CD4-positive, alpha-beta memory T cell (primary cell): ENCODE measurements at places on chromosomes 5 and 9.

GRCh38 chr5:7410936-7411511 lies 15.1 kb downstream of the ADCY2 start:
- DNase-seq, result no peak

GRCh38 chr9:3521966-3522365 lies 3.8 kb downstream of the RFX3 start:
- DNase-seq, result no peak

DNA sequence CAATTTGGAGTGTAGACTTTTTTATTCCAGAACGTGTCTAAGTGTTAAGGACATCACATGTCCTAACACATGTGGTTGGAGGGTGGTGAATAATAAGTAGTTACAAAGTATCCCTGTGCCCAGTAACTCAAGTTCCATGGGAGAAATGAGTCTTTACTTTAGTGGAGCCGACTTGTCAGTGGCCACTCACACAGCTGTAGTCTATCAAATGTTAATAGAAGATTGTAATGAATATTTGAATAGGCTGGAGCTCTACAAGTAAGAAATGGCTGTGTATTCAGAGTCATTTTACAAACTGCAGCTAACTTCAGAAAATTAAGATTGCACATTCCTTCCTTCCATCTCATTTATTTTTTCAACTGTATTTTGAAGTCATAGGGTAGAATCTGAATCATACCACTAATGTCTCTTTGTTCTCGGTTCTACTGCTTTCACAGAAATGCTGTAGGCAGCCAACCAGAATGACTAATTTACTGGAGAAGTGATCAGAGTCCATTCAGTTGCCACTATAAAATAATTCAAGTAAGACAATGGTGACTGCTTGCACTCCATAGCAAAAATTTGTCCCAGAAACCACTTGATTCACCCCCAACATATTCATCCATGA lies 394.8 kb downstream of the NR2F1-AS1 start:
- DNase-seq, result no peak

DNA sequence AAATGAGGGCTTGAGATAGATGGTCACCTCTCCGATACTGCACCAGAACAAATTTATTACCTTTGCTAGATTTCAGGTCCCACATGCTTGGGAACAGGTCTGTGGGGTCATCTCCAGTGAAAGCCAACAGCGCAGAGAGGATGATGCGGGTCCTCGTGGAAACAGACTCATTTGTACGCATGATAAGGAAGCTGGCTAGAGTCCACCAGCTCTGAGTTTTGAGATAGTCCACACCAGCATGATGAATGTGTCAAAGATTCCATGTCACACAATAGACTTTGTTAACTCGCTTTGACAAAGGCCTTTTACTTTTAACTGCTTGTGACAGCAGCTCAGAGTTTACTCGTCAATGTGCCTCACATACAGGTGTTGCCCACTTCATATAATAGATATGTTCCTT lies 105.4 kb upstream of the TBCA start:
- DNase-seq, result no peak

- no peak for DNase-seq
Measured at GRCh38 chr5:98524773-98525172, 248.7 kb upstream of the RGMB start.

DNA sequence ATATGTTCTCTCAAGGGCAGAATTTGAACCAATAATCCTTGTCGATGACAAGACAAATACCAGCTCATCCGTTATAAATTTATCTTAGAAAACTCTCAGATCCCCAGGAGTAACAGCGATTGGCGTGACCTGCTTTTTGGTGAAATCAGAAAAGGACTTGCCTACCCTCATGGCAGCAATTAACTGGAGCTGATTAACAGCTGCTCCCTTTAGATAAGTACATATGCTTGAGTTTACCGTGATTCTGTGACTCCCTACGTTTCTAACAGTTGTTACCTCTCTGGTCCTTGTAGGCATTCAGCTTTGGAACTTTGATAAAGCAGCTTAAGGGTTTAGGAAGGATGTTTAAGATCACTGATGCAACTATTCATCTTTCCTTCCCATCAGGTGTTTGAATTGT lies 2.6 kb downstream of the INVS start:
- DNase-seq, result no peak

DNA sequence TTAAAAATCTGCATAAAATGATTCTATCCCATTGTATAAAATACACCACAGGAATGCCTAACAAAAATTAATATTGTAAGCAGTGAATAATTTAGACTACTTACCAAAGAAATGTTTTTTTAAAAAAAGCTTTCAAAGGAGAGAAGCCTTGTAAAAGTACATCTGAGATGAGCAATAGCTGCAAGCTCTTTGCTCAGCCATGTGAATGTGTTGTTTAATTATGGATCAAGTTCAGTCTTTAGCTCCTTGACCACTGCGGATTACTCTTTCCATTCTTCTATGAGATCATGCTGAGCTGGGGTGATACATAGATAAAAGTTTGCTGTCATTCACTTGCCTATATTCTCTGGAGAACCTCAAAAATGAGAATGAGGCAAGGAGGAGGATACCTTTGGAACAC lies 782.4 kb upstream of the ZNF608 start:
- no peak for DNase-seq

DNA sequence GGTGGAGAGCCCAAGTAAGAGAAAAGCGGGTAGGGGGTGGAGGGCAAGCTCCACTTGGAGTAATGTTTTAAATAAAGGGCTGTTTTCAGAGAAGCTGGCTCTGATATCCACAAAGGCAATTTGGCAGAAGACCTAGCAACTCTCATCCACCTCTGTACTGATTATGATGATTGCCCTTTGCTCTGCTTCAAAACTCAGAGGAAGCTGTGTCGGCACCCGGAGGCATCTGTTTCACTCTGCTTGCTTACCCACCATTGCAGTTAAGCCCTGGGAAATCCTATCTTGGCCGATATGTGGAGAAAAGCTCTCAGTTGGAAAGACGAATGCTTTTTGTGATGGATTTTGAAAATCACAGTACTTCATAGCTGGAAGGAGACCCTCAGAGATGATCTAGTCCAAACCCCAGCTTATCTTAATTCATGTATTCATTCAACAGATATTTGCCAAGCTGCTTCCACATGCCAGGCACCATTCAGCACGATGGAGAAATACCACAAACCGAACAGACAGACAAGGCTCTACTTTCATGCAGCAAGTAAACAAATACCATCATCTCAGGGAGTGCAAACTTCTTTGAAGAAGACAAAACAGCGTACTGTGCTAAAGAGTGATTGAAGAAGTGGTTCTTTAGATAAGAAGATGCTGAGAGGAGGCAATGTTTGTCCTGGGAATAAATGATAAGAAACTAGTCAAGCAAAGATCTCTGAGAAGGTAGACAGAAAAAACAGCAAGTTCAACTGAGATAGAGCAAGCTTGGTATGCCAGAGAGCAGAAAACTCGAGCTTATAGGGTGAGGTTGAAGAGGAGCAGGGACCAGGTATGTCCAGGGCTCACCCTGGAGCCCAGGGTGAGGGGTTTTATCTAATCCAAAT lies 140.4 kb upstream of the SPDL1 start:
- DNase-seq, result no peak

GRCh38 chr5:131979816-131980215 lies 31.6 kb downstream of the ACSL6 start:
- no peak for DNase-seq

- DNase-seq, result no peak
Measured at GRCh38 chr5:130043834-130044233, 139.6 kb downstream of the CHSY3 start.

GRCh38 chr5:9151684-9152427 lies 394.0 kb downstream of the SEMA5A start:
- no peak for DNase-seq

DNA sequence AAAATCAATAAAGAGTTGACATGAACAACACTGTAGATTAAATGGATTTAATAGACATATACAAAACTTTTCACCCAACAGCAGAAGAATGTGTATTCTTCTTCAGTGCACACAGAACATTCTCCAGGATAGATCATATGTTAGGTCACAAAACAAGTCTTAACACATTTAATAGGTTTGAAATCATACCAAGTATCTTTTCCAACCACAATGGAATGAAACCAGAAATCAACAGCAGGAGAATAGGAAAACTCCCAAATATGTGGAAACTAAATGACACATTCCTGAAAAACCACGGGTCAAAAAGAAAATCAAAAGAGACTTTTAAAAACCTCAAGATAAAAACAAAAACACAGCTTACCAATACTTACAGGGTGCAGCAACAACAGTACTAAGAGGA lies 790.1 kb upstream of the ZNF608 start:
- no peak for DNase-seq

- DNase-seq, result no peak
Measured at GRCh38 chr9:134619448-134619982, 22.1 kb upstream of the COL5A1 start.

- DNase-seq, result peak; percentile 60
Measured at GRCh38 chr9:107489687-107490605, at the start of gene KLF4. Gene KLF4 (minus strand): TSS chr9:107489769. CDS start chr9:107489172, 597 bp downstream.

GRCh38 chr5:89301321-89302025 lies 418.5 kb upstream of the MEF2C start:
- no peak for DNase-seq

DNA sequence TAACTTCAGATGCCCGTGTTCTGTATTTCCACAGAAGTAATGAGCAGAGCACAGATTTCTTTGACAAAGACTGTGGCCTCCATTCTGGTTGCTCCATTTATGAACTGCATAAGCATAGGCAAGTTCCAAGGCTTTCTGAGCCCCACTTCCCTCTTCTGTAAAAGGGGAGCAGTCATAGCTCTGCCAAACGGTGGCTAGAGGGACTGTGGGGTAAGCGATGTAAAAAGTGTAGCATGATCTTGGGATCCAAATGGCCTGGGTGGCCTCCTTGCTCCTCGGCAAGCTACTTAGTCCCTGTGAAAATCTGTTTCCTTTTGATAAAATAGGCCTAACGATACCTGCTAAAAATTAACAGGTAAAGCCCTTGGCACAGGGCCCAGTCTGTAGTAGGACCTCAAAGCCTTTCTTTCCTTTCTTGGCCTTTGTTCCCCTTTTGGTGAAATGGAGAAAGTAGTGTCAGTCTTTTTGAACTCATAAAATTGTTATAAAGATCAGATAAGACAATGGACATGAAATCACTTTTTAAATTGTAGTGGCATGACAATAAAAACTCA lies 646.6 kb downstream of the ACTL7B start:
- no peak for DNase-seq

- no peak for DNase-seq
Measured at GRCh38 chr5:162128117-162128516, 60.5 kb downstream of the GABRG2 start.

- no peak for DNase-seq
Measured at GRCh38 chr5:180027459-180028089, 44.0 kb downstream of the RNF130 start.

DNA sequence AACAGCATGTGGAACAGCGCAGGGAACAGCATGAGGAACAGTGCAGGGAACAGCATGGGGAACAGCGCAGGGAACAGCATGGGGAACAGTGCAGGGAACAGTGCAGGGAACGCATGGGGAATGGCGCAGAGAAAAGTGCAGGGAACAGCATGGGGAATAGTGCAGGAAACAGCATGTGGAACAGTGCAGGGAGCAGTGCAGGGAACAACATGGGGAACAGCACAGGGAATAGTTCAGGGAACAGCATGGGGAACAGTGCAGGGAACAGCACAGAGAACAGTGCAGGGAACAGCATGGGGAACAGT lies 2.0 kb downstream of the LCN8 start:
- no peak for DNase-seq

GRCh38 chr5:43038496-43038989 lies 1.6 kb downstream of the ANXA2R start:
- DNase-seq, result peak; percentile 30

DNA sequence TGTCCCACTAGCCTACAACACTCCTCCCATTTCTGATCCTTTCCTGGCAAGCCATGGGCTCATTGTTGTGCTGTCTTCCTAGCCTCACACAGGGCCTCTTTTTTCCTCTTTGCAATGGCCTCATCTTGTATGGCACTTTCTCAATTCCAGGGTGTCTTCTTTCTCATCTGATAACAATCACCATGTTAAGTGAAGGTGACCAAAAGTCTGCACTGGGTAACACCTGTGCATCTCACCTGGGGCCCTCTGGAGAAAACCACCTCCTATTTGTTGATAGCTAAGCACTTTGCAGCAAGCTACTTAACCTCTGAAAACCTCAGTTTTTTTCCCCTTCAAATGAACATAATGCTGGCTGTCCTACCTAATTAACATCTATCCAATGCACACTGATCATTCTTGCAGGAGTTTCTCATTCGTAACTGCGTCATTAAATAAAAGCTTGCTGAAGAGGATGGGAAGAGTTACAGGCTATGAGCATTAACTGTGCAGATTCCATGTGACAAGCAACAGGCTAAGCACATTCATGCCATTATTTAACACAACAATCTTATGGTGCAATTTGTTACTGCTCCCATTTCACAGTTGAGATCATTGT lies 60.1 kb upstream of the STK32A start:
- DNase-seq, result no peak

DNA sequence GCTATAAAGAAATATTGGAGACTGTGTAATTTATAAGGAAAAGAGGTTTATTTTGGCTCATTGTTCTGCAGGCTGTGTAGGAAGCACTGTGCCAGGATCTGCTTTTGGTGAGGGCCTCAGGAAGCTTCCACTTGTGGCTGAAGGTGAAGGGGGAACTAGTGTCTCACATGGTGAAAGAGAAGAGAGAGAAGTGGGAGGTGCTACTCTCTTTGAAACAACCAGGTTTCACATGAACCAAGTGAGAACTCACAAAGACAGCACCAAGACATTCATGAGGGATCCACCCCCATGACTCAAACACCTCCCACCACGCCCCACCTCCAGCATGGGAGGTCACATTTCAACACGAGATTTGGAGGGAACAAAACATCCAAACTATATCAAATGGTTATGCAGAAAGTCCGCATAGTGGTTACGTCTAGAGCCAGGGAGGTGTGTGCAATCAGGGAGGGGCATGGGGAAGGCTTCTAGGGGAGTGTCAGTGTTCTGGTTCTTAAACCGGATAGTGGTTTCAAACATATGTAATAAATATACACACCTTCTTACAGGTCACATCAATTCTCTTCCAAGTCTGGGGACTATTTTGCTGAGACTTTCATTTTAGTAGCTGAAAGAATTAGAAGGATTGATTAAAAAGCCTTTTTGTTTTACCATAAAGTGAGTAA lies 113.0 kb downstream of the TRIO start:
- no peak for DNase-seq

DNA sequence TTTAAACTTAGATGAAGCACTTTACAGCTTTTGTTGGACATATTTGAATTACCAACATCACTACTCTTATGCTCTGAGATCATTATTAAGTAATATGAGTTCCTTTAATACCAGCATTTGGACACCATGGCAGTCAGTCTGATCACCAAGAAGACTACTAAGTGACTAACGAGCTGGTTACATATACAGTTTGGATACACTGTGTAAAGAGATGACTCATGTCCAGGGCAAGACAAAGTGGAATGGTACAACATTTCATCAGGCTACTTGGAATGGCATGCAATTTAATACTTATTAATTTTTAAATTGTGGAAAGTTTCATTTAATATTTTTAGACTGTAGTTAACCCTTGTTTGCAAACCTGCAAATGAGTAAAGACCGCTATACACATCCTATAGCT lies 237.4 kb upstream of the PRDM9 start:
- DNase-seq, result no peak

- no peak for DNase-seq
Measured at GRCh38 chr9:70324963-70325362, 66.2 kb downstream of the SMC5 start.
